ENCODE measurements at places on chromosomes 7 and 10.

DNA sequence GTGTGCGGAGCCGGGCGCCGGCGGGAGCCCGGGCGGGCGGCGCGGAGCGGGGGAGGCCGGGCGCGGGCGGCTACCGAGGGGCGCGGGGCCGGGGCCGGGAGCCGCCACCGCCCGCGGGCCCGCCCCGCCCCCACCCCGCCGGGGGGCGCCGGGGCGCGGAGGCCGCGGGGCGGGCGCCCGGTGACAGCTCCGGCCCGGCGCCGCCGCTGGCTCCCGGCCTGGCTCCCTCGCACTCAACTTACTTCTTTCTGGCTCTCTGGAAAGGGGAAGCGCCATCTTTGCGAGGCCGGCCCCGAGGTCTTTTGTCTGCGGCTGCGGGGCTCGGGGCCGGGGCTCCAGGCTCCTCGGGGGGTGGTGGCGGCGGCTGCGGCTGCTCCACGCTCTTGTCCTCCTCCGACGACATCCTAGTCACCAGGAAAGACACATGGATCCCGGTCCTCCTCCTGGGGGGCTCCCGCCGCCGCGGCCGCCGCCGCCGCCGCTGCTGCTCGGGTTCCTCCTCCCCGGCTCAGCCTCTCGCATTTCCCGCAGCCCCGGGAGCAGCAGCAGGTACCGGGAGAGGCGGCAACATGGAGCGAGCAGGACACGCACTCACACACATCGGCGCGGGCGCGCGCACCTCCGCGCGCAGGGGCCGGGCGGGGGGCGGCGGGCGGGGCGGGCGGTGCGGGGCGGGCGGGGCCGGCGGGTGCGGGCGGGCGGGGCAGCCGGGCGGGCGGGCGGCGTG lies at the start of gene KMT2C:
Gene KMT2C, minus strand, starts transcription at position 620 of the 727 bp plus-strand sequence. Its CDS starts 217 bp downstream, at position 403.
- peak; percentile 75 for DNase-seq

DNA sequence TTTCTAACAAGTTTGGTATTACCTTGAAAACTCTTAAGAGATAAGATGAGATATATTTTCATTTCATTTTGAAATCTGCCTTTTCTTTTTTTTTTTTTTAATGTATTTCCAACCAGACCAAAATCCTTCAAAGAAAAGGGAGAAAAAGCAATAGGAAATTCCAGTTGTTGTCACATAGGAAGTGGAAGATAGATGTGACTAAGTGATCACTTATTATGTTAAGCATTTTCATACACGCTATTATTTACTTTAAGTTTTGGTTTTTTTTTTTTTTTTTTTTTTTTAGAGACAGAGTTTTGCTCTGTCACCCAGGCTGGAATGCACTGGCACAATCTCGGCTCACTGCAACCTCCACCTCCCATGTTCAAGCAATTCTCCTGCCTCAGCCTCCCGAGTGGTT lies 197.2 kb upstream of the FRMD4A start:
- DNase-seq, result no peak

- no peak for DNase-seq
These were observed 144.1 kb downstream of the NRP1 start for GRCh38 chr10:33190406-33190805.

DNA sequence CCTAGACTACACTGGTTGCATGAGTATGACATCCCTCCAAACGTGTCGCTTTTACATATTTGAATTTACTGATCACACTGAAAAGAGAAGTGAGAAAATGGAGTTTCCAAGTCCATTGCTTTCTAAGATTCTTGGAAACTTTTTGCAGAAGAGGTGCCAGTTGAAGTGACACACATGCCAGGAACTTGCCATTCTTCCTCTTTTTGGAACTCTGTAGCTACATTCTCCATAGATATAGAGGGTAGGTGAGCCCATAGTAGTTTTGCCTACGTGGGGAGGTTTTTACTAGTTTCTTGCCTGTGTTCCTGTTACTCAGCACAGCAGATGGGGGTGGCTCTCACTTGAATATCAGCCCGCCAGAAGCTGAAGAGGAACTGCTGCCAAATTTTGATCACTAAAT lies 286.6 kb upstream of the NRP1 start:
- no peak for DNase-seq

GRCh38 chr7:158592541-158592940 lies 4.9 kb upstream of the PTPRN2 start:
- no peak for DNase-seq

- peak; percentile 42 for DNase-seq
These were observed 8.9 kb downstream of the GLI3 start for GRCh38 chr7:42227936-42228591.

All from AG08396 (cell line).